Suprapubic skin (tissue), 4 donors: ENCODE measurements at places on chromosomes 3 and 15. TPM values are rescaled to one million over a fixed set of nuclear protein-coding genes. Genes with fewer than 3 reads are reported as not detected.

Gene GOLGA6L24
- total RNA-seq: not detected

Gene IL17RB
- total RNA-seq: 2.5 TPM

Gene CHRFAM7A
- total RNA-seq: 0.42 TPM

Gene ROBO1
- total RNA-seq: 80.3 TPM

Gene PRR23E
- total RNA-seq: not detected

GRCh38 chr3:41044523-41044922 is 154.8 kb upstream of the CTNNB1 start:
- no peak for DNase-seq

DNA sequence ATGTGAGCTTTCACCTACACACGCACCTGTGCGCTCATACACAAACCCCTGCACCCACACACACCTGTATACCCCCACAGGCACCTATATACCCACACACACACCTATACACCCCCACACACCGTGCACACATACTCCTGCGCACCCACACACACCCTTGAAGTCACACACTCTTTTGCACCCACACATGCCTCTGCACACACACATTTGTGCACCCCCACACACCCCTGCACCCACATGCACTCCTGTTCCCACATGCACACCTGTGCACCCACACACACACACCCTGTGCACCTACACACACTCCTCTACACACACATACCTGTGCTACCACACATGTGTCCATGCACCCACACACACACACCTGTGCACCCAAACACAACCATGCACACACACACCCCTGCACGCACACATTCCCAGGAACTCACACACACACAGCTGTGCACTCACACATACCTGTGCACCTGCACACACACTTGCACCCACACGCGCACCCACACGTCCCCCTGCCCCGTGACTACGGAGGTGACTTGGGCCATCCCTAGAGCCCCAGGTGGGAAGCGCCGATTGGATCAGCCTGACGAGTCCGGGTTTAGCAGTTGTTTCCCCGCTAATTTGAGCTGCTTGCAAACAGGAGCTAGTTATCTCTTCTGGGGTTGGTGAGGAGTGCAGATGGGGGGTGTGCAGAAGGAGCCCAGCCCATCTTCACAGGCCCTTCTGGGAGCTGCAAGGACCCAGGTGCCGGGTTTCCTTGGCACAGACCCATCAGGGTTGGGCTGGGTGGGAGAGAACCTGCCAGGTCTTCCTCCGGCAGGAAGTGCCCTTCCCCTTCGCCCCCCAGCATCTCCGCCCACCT is 97.8 kb downstream of the CHSY1 start:
- DNase-seq: no peak

DNA sequence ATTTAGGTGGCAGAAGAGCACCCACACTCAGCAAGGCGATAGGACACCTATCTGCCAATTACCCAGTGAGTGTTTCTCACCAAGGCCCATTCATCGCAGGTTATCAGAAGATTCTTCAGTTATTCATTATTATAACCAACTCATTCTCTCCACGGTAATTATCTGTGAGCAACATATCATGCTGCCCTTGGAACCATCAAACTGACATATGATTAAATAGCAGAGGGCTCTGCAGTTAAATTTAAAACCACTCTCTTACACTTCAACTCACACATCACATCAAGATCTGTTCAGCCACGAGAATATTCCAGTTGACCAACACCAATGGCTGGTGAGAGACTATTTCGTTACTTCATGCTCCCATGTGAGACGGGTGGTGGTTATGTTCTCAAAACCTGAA is 489.3 kb downstream of the ERC2 start:
- DNase-seq: no peak

DNA sequence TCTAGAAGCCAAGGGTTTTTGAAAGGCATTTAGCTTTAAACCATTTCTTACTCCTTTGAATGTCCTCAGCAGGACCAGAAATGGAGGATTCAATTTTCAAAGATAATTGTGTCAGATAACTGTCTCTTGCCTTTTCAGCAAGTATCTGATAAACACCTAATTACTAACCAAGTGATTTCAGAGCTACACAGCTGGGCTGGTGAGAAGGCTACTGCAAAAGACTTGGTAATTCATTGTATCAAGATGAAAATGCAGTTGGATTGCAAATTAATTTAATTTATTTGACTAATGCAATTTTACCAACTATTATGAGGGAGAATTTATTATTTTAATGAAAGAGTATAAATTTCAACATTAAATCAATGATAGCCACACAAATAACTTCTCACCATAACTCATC is 165.4 kb downstream of the ROBO1 start:
- no peak for DNase-seq

DNA sequence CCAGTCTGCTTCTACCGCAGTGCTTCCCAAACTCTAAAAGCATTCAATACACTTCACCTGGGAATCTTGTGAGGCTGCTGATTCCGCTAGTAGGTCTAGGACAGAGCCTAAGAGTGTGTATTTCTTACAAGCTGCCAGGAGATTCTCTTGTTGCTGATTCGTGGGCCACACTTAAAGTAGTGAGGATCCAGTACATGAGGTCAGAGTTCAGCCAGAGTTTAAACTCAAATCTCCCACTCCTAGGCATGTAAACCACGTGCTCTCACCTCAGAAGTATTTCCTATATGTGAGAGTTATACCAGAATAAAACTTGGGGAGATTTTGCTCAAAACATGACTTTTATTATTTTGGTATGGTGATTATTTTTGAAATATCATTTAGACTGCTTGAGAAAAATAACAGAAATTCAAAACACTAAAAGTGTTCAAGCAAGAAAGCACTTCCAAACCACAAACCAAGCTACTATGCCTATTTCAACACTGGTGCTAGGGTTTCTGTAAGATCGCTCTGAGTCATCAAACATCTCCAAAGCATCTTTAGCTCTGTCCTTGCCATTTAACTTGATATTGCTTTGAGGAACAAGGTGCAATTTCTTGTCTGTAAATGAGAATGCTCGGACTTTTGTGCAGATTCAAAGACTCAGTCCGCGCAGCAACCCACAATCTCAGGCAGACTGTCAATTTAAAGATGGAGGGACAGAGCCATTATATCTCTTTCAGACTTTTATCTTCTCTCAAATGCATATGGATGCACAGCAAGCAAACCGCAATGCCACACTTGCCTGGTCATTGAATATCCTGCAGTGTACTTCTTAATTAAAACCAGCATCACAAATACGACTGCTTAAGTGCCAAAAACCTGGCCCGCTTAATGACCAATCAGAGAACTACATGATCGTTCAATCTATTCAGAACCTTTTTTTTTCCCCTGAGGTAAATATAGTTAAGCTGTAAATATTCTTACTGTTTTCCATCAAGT is 59.8 kb downstream of the AGTR1 start:
- no peak for DNase-seq

GRCh38 chr3:127329631-127330285 is 41.9 kb upstream of the PRR20G start:
- DNase-seq: no peak

- DNase-seq: no peak
Observed at GRCh38 chr15:65412556-65412955, 10.2 kb downstream of the IGDCC4 start.

DNA sequence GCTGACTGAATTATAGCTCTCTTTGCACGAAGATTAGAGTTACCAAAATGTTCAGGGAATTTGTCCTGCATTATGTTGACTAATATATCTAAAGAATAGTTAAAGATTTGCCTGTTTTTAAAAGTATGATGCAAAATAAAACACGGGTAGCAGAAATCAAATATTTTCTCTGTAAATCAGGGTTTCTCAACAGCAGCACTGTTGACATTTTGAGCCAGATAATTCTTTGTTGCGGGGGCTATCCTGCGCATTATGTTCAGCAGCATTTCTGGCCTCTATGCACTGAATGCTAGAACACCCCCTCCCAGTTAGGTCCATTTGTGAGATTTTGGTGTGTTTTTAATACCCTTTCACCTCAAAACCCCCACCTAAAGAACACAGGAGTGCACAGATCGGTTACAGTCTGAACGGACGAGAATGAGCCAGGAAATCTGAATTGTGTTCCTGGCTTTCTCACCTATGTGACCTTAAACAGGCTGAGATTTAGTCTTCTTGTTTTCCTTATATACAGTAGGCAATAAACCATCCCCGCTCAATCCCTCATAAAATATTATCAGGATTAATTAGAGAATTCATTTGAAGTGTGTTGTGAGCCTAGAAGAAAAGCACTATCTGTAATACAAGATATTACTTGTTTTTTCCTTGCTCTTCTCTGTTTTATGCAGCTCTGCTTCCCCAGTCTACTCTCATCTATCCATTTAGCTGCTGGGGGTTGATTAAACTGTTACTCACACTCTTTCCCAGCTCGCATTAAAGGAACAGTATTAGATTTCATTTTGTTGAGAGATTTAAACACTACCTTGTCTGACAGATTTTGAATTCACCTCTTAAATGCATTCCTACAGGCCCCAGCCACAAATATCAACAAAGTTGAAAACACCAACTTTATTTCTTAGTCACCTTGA is 247.5 kb upstream of the GOLIM4 start:
- DNase-seq: no peak

- no peak for DNase-seq
Observed at GRCh38 chr3:177322881-177323280, 125.6 kb upstream of the TBL1XR1 start.

DNA sequence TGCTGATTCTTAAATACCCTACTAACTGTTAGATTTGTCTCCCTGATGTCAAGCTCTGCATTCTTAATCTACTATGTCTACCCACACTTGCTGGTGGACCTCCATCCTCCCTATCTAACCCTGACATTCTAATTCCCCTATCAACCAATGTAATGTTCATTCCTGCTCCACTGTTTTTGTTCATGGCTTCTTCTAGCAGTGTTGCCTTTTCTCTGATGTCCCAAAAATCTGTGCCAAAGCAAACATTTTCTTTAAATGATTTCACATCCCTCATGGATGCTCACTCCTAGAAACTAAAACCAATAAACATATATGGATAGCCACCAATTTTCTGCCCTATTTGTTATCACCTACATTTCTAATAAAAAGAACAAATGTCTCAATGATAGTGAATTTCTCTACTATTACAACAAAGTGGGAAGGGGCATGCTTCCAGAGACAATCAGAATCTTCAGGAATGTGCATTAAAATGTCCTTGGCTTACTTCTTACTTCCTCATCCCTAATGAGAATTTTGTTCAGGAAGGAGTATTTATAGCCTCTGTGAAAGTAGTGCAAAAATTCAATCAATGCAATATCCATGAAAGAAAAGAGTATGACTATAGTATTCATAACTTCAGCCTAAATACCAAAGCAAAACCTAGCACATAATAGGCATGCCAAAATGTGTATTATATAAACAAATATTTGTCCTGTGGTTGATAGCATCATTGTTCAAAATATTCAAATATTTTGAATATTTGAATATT is 273.3 kb downstream of the ZNF385D start:
- DNase-seq: no peak
